Left ventricle myocardium inferior (tissue), 1 donor: ENCODE measurements at places on chromosomes 6 and 20.

DNA sequence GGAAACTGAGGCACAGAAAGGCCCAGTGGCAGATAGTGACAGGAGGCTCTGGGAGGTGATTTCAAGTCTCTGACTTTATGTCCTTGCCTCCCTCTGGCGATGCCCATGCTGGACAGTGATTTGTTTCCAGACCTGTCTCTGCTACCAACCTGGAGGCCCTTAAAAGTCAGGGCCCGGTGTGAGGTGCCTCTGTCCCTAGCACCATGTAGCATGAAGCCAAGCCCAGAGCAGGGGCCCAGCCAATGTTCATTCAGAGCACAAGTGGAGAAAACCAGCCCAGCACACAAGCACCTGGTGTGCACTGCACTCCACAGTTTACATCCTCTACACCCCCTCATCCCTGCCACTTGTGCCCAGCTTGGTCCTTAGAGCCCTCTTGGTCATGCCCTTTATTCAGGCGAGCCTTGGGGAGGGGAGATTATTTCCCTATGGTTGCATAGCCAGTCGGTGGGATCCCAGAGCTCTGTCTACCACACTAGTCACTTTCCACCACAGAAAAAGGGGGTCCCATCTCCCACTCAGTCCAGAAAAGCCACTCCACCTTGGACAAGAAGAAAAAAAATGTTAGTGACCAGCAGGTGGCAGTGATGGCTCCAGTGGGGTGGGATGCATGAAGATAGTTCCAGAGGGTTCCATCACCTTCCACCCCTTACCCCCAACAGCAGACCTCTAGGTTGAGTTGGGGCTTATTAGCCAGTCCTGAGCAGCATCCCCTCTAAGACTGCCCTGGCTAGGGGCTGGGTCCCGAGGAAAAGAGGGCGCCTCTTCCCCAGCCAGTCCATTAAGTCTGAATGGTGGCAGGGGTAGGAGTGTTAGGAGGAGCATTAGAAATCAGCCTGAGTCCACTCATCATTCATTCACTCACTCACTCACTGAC is 30.9 kb downstream of the KIAA1755 start:
- DNase-seq, result no peak
- H3K36me3 ChIP-seq, result no peaks in the 10 kb centered on the region
- no peak overlapping the region for H3K27ac ChIP-seq
- no peak overlapping the region for H3K4me3 ChIP-seq
- H3K4me1 ChIP-seq, result peaks cover 11% of the 10 kb centered on the region

GRCh38 chr6:42315991-42316970 is 98.6 kb upstream of the MRPS10 start:
- peaks cover 23% of the 10 kb centered on the region for H3K4me1 ChIP-seq
- no peak for DNase-seq
- H3K27ac ChIP-seq, result no peak overlapping the region
- no peaks in the 10 kb centered on the region for H3K27me3 ChIP-seq
- no peak overlapping the region for H3K4me3 ChIP-seq

DNA sequence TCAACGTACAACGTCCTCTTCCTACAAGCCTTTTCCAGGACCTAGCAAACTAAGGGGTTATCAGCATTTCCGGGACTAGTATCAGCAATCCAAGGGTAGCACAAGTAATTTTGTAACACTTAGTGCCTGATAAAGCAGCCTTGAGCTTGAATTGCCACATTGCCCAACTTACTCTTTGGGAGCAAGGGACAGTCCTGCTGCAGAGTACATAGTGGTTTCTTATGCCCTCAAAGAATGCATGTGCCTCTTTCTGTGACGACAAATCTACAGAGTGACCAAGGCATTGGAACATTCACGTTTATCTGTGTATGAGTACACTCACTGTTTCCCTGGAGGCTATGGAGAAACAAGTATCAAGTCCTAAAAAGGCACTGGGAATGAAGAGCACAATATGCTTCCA is 3.2 kb upstream of the ID4 start:
- no peaks in the 10 kb centered on the region for H3K36me3 ChIP-seq
- no peak overlapping the region for H3K27ac ChIP-seq
- peaks cover 47% of the 10 kb centered on the region for H3K27me3 ChIP-seq
- H3K4me3 ChIP-seq, result no peak overlapping the region

- no peak overlapping the region for H3K4me3 ChIP-seq
- no peaks in the 10 kb centered on the region for H3K27me3 ChIP-seq
- no peak for DNase-seq
- peaks cover 8% of the 10 kb centered on the region for H3K36me3 ChIP-seq
- peaks cover 95% of the 10 kb centered on the region for H3K4me1 ChIP-seq
Measured at GRCh38 chr6:158808941-158809678, 10.1 kb downstream of the EZR start.

- DNase-seq, result no peak
- H3K36me3 ChIP-seq, result no peaks in the 10 kb centered on the region
- H3K4me3 ChIP-seq, result no peak overlapping the region
- no peaks in the 10 kb centered on the region for H3K27me3 ChIP-seq
- peaks cover 19% of the 10 kb centered on the region for H3K4me1 ChIP-seq
- H3K27ac ChIP-seq, result no peak overlapping the region
Measured at GRCh38 chr20:49786668-49787370, 25.8 kb upstream of the SLC9A8 start.

DNA sequence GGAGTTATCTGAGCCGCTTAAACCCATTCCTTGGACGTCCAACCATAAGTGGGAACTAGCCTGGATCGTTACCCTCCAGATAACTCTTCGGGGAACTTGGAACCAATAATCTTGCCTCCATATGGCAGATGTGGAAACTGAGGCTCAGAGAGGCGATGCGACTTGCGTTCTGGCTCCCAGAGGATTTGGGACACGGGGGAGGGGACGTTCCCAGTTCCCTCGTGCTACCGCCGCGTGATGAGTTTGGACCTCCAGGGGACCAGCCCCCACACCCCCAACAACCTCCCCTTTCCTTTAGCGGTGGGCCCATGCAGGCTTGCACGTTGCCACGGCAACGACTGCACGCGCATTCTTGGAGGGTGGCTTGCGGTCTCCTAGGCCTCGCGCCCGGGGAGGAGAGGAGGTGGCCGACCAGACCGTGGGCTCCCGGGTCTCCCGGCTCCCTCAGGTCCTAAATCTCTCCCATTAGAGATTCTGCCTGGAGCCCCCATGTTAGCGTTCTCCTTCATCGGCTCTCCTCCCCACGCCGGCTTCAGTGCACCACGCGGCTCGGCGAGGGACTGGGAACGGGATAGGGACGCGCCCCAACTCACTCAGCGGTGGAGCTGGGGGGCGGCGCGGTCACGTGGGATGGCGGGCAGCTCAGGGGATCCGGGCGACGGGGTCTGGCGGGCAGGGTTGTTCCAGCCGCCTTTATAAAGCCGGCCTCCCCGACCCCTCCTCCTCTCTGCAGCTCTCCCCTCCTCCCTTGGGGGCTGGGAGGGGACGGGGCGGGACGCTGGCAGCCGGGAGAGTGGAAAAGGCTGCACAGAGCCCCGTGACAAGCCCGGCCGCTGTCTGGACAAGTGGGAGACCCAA is at the start of gene PLTP:
PLTP (minus strand) TSS at position 670 of the 858 bp plus-strand sequence. CDS start 703 bp downstream, outside the sequence.
- peaks cover 17% of the 10 kb centered on the region for H3K27me3 ChIP-seq
- H3K4me1 ChIP-seq, result peaks cover 31% of the 10 kb centered on the region
- H3K36me3 ChIP-seq, result peaks cover 4% of the 10 kb centered on the region
- H3K4me3 ChIP-seq, result peak within 1 kb of the TSS; percentile 74

- H3K36me3 ChIP-seq, result no peaks in the 10 kb centered on the region
- H3K27me3 ChIP-seq, result no peaks in the 10 kb centered on the region
- peaks cover 51% of the 10 kb centered on the region for H3K4me1 ChIP-seq
- DNase-seq, result no peak
Measured at GRCh38 chr6:118645395-118645794, 6.0 kb downstream of the CEP85L start.

- H3K27ac ChIP-seq, result no peak overlapping the region
- no peaks in the 10 kb centered on the region for H3K27me3 ChIP-seq
- H3K36me3 ChIP-seq, result no peaks in the 10 kb centered on the region
- H3K4me3 ChIP-seq, result no peak overlapping the region
- DNase-seq, result no peak
Measured at GRCh38 chr6:124941259-124941658, 21.0 kb upstream of the RNF217 start.

- H3K4me3 ChIP-seq, result no peak overlapping the region
- H3K36me3 ChIP-seq, result peaks cover 30% of the 10 kb centered on the region
- peak overlapping the region; percentile 10 for H3K27ac ChIP-seq
- H3K27me3 ChIP-seq, result no peaks in the 10 kb centered on the region
- DNase-seq, result no peak
Measured at GRCh38 chr20:31691646-31692275, 30.9 kb downstream of the BCL2L1 start.

GRCh38 chr20:58268936-58269619 is 40.4 kb upstream of the RAB22A start:
- DNase-seq, result no peak
- H3K36me3 ChIP-seq, result peaks cover 64% of the 10 kb centered on the region
- peaks cover 7% of the 10 kb centered on the region for H3K4me1 ChIP-seq
- H3K4me3 ChIP-seq, result no peak overlapping the region

DNA sequence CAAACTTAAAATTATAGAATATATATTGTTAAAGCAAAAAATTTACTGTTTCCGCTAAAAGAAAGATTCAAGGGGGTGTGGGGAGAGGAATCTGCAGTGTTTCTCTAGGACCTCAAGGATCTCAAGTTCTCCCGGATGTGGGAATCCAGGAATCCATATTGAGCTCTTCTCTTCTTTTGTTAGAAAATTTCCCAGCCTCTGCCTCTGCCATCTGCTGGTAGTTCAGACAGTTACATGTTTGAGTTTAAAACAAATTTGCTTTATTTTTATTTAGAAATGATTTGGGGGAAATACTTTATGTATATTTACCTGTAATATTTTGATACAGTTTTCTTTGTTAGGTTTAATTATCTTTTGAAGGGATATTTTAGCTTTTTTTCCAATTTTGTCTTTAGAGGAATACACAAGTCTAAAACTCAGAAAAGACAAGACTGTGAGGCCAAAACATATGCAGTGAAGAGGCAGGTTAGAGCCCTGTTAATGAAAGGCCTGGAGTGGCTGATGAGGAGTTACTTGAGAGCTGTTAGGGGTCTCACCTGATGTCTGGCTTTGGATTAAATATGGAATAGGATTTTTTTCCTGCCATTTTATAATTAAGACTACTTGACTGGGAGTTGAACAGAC is 268.8 kb downstream of the ARID1B start:
- no peaks in the 10 kb centered on the region for H3K36me3 ChIP-seq
- H3K27me3 ChIP-seq, result no peaks in the 10 kb centered on the region
- H3K4me3 ChIP-seq, result no peak overlapping the region
- H3K27ac ChIP-seq, result no peak overlapping the region

DNA sequence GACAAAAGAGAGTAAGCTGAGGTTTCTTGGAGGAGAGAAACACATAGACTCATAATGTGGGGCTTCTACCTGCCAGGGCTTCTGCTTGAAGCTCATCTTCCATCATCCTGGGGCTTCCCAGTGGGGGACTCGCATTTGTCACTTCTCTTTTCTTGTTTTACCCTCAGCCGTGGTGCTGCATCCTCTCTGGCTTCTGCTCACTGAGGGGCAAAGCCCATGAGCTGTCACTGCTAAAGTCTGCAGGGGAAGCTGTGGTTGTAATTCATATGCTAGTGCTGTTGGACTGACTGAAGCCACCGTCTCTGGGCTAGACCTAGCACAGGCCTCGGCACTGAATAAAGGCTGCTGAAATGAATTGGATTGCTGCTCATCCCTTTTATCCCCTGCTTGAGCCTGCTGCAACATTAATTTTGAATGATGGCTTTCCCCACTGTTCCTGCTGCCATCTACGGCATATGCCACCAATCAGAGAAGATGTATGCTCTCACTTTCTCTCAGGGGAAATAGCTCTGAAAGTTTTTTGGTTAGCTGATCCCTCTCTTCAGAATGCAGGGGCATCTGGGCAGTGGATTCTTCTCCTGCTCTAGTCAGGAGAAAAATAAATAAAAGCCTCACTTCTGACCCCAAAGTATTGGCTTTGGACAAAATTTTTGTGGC is 568.4 kb upstream of the MAP3K7 start:
- H3K4me1 ChIP-seq, result no peaks in the 10 kb centered on the region
- H3K4me3 ChIP-seq, result no peak overlapping the region
- no peak overlapping the region for H3K27ac ChIP-seq
- H3K36me3 ChIP-seq, result no peaks in the 10 kb centered on the region
- H3K27me3 ChIP-seq, result no peaks in the 10 kb centered on the region

- H3K4me1 ChIP-seq, result peaks cover 16% of the 10 kb centered on the region
- peaks cover 69% of the 10 kb centered on the region for H3K36me3 ChIP-seq
- no peaks in the 10 kb centered on the region for H3K27me3 ChIP-seq
- no peak for DNase-seq
- no peak overlapping the region for H3K4me3 ChIP-seq
Measured at GRCh38 chr6:56616967-56617366, 25.7 kb downstream of the DST start.

DNA sequence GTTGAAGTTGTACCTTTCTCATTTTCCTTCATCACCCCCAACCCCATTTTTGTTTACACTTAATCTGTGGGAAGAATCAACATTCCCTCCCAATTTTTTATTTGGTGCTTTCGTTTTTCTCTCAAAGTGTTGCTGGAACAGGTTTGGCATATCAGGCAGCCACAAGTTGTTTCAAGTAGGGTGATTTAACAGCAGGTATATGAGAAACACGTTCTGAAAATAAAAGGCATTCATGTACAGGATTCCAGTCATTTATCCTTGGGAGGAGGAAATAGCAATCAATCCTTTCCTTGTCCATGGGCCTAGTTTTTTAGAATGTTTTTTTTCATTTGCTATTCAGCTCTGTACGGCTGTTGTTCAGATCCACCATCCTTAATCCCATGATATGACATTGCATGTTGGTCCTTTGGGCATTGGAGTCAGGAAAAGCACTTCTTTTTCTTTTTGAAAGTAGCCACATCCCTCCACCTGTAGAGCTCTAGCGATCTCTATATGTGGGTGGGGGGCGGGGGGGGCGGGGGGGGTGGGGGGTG is 120.2 kb downstream of the JARID2 start:
- no peak overlapping the region for H3K4me3 ChIP-seq
- peaks cover 76% of the 10 kb centered on the region for H3K4me1 ChIP-seq
- H3K36me3 ChIP-seq, result no peaks in the 10 kb centered on the region
- DNase-seq, result no peak
- H3K27ac ChIP-seq, result no peak overlapping the region
- H3K27me3 ChIP-seq, result no peaks in the 10 kb centered on the region

DNA sequence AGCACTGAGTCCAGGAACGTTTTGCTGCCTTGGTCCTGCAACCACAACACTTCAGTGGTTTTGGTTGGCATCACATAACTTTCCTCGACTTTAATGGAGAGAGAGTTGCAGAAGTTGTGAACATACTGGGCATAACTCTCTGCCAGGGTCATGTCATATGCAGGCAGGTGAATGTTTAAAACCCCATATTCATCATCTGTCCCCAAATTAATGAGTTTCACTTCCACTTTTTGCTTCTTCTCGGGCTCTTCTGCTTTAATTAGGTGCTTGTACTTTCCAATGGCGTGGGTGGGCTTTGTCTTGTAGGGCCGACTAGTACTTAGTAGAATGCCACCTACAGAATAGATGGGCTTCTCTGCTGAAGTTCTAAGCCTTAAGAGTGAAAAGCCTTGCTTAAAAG is 45.2 kb upstream of the TFAP2A start:
- H3K27ac ChIP-seq, result no peak overlapping the region
- no peak overlapping the region for H3K4me3 ChIP-seq
- H3K27me3 ChIP-seq, result peaks cover 54% of the 10 kb centered on the region
- H3K36me3 ChIP-seq, result no peaks in the 10 kb centered on the region
- H3K4me1 ChIP-seq, result no peaks in the 10 kb centered on the region

GRCh38 chr20:22684072-22684762 is 99.8 kb upstream of the FOXA2 start:
- no peak overlapping the region for H3K4me3 ChIP-seq
